ENCODE measurements at places on chromosomes 6 and 20. TPM values are rescaled to one million over a fixed set of nuclear protein-coding genes. Genes with fewer than 3 reads are reported as not detected.

DNA sequence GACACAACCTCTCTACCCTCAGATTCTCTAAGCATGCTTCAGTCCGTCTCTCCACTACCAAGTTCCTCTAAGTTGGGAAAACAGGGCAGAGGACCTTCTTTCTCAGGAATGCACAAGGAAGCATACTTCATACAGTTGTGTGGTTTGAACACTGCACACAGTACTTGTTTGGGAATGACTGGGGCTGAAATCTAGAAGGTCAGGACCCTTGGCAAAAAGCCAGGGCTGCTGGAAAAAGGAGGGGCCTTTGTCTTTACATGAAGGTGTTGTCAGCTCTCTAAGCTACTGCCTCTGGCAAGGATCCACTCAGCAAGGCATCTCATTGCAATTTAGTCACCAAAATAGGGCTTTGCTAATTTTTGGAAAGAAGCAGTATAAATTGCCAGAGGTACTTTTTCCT lies 20.7 kb upstream of the HEY2 start:
- no peak for DNase-seq

DNA sequence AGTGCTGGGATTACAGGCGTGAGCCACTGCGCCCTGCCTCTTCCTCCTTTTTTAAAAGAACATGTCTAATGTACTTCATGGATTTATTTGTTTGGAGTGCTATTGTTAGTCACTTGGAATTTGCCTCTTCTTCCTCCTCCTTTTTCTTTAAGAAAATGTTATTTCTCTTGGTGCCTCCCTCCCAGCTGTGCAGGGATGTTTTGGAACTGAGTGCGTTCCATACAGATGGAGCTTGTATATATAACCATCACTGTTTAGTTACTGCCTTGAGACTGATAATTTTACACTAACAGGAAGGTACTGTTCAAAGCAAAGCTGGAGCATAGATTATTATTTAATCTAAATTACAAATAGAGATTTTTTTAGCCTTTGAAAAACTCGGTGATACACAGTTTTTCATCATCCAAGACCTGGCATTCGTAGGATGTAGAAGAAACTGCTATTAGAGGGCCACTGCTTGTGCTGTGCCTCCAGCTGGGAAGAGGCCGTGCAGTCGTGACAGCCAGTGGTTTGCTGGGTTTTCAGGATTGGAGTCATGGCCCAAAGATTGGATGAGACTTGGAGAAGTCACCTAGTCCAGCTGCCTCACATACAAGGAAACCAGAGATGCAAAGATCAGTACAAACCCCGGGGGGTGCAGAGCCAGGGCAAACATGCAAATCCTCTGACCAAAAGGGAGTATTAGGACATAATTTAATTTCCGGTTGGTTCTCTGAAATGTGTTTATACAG lies 123.1 kb downstream of the PLEKHG1 start:
- DNase-seq: no peak

DNA sequence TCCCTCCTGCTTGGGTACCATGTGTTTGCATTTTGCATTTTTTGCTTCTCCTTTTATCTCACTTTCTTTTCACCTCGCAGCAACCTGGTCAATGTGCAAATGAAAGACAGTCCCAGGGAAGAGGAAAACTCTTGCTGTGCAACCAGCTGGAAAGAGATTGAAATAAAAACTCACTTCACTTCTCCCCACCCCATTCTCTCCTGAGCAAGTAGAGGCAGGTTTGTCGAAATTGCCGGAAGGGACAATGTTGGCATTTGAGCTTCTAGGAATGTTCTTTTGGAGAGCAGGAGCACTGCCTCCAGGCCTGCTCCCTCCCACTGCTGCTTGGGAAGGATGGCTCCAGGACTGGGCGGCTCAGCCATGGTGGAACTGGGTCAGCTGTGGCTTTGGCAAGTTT lies 30.6 kb downstream of the KCNG1 start:
- no peak for DNase-seq

DNA sequence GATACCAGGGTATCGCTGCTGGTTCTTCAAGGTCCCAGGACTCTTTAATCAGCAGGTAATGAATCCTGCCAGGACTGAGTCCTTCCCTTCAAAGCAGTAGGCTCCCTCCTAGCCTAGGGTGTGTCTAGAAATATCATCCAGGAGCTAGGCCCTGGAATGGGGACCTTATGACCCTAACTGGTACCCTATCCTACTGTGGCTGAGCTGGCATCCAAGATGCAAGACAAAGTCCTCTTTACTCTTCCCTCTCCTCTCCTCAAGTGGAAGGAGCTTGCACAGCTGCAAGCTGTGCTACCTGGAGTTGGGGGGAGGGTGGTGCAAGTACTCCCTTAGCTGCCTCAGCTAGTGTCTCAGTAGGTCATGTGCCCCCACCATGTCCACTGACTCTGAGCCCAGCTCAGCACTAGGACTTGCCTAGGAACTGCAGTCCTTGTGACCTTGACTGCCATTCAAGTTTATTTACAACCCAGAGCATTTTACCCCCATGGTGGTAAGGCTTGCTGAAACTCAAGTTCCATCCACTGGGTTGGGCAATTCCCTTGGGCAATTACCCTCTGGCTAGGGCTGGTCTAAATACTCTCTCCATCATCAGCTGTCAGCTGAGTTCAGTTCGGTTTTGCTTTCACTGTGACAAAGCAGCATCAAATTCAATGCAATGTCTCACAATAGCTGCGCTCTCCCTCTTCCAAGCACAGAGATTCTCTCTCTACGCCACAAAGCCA lies 48.4 kb upstream of the TOP1 start:
- no peak for DNase-seq

DNA sequence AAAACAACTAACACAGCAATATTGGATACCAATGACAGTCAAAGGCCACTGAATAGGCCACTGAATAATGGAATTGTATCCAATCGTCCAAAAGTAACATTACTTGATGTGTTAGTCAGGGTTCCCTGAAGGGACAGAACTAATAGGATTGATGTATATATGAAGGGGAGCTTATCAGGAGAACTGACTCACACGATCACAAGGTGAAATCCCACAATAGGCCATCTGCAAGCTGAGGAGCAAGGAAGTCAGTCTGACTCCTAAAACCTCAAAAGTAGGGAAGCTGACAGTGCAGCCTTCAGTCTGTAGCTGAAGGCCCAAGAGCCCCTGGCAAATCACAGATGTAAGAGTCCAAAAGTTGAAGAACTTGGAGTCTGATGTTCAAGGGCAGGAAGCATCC lies 571.4 kb downstream of the PRKN start:
- DNase-seq: no peak

GRCh38 chr6:128394167-128394566 lies 126.2 kb downstream of the PTPRK start:
- no peak for DNase-seq

Gene ZC2HC1B
- not detected for total RNA-seq

Gene PSORS1C2
- total RNA-seq: not detected

- DNase-seq: no peak
Observed at GRCh38 chr6:137283940-137284810, 65.0 kb upstream of the IFNGR1 start.

- DNase-seq: no peak
Observed at GRCh38 chr6:165389534-165389933, 80.1 kb upstream of the C6orf118 start.

GRCh38 chr20:16124491-16124890 lies 448.8 kb downstream of the KIF16B start:
- DNase-seq: no peak

GRCh38 chr20:47618479-47618878 lies 116.8 kb downstream of the NCOA3 start:
- no peak for DNase-seq

GRCh38 chr6:25669413-25669812 lies 17.4 kb downstream of the SCGN start:
- DNase-seq: no peak

DNA sequence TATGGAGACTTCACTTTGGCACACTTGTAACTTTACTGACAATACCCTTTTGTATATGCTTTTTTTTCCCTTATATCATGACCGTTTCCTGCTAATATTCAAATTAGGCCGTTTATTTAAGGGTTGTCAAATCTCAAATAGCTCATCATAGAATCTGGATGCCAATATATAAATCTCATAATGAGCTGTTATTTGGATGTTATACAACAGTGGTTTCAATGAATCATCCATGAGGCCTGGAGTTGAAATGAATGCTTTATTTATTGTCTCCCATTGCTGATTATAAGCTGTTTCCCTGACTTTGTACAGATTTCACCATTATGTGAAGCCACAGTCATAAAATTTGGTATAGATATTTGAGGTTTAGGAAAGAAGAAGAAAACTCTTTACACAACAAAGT lies 256.1 kb downstream of the PLCB1 start:
- no peak for DNase-seq

GRCh38 chr6:10962673-10963072 lies 75.8 kb downstream of the SYCP2L start:
- no peak for DNase-seq

GRCh38 chr20:58747211-58747610 lies 54.6 kb downstream of the NPEPL1 start:
- DNase-seq: no peak

DNA sequence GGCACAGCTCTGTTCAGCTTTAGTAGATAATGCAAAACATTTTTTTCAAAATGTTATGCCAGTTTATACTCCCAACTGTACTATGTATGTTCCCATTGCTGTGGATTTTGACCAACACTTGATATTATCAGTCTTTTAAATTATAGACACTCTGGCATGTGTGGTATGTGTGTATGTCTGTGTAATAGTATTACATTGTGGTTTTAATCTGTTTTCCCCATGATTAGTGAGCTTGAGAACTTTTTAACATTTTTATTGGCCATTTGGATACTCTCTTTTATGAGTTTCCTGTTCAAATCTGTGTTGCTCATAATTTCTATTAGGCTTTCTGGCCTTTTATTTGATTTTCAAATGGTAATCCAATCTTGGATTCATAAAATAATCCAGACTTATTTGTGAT lies 69.2 kb upstream of the TXNDC5 start:
- no peak for DNase-seq

- peak; percentile 39 for DNase-seq
Observed at GRCh38 chr6:32439602-32440214, at the start of gene HLA-DRA. Gene HLA-DRA (plus strand): TSS chr6:32439887. CDS start chr6:32439951, 64 bp downstream.

Gene TREML4
- total RNA-seq: not detected

GRCh38 chr6:3356056-3356823 lies 97.5 kb downstream of the PSMG4 start:
- DNase-seq: peak; percentile 18

Gene MOXD1
- total RNA-seq: not detected

- peak; percentile 55 for DNase-seq
Observed at GRCh38 chr6:33343953-33344611, 26.5 kb upstream of the ZBTB22 start.

DNA sequence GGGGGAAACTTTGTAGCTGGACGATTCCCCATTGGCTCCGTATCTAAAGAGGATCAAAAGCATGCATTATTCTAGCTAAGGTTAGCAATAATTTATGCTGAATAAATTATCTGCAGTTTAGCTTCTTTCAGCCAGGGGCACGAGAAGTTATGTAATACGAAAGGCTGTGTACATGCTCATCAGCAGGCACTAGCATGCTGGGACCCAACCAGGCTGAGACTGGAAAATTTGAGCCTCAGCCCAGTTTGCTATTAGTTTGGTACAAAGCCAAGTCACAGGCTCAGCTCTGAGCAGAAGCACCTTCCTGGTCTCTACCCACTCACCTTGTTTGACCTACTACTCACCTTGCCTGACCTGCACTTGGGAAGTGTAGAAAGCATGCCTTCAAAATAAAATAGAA lies 328.1 kb upstream of the ARID1B start:
- no peak for DNase-seq

DNA sequence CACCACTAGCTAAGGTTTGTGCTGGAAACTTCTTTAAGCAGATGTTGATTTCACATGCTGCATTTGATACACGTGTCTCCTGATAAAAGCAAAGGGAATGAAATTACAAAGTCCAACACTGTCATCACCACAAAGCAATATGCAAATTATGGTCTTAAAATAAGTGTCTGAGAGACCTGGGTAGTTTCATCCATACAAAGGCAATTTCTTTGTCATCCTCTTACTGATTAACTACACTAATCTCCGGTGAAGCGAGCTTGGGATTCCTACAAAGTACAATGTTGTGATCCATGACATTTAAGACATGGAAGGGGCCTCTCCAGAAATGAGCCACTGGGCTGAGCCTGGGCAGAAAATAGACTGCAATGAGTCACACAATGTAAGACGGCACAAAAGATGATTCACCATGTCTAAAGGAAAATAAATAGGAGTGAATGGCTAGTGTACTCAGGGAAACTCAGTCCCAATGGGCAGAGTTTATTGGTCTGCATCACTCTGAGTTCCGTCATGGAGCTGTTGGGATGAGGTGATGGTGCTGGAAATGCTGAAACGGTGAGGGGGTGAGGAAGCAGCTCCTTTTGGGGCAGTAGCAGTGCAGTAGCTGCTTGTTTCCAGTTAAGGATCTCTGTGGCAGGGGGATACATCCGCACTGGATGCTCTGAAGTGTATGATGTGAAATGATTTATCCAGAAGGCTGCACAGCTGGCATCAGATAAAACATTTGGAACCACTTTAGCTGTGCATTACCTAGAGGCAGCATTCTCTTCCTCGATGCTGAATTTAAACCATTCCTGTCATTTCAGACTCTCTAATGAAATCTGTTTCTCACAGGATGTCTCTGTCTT lies 103.3 kb downstream of the IBTK start:
- DNase-seq: no peak
